ENCODE measurements at places on chromosomes 7 and 10. TPM values are rescaled to one million over a fixed set of nuclear protein-coding genes. Genes with fewer than 3 reads are reported as not detected.

Gene ZEB1
- polyA plus RNA-seq: 32.2 TPM

Gene ORC5
- polyA plus RNA-seq: 16.9 TPM

Gene TEX36
- polyA plus RNA-seq: not detected

Gene PPP1R17
- not detected for polyA plus RNA-seq

Gene CFAP46
- polyA plus RNA-seq: not detected

Gene SHH
- not detected for polyA plus RNA-seq

Gene NKX6-2
- polyA plus RNA-seq: not detected
